Thymus (tissue), 14 donors: ENCODE measurements at places on chromosomes 11 and 22. TPM values are rescaled to one million over a fixed set of nuclear protein-coding genes. Genes with fewer than 3 reads are reported as not detected.

GRCh38 chr22:19709063-19709769 is 5.1 kb upstream of the SEPTIN5 start:
- DNase-seq = no peak

DNA sequence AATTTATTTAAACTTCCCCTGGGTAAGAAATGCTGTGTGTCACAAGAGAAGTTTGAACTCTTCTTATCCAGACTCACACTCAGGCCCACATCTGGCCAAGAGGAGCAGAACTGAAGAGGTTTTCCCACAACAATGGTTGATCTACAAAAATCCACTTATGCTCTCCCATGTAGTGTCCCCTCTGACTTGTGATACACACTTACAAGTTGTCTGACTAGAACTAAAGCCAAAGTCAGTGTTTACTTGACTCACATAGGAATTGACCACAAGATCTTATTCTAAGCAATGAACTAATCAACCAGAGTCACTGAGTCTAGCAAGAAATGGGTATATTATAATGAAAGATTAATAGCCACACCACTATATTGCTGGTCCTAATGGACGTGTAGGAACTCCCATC is 133.0 kb downstream of the ATG16L2 start:
- no peak for DNase-seq

GRCh38 chr11:108562746-108563581 is 30.6 kb downstream of the EXPH5 start:
- DNase-seq = no peak

- DNase-seq = no peak
Measured at GRCh38 chr11:204587-205109, 2.6 kb downstream of the BET1L start.

SPTBN2 gene
- total RNA-seq = 5.5 TPM

DNA sequence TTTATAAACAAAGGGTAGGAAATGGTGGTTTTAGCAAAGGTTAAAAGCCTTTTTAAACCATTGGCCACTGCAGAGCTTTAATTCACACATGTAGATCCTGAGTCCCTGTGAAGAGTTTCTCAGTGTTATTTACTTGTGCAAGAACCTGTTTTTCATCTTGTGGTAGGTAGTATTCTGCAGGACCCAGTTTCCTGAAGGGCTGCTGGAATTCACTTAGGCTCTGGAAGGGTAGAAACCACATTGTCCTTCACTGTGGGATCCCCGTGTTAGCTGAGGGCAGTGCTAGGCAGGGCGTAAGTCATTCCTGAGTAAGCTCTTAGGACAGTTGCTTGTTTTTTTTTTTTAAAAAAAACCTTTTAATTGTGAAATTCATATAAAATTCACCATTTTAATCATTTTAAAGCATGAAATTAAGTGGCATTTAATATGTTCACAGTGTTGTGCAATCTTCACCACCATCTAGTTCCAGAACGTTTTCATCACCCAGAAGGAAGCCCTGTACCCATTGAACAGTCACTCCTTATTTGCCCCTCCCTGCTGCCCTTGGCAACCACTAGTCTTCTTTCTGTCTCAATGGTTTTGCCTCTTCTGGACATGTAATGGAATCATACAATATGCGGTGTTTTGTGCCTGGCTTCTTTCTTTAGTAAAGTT is 77.7 kb downstream of the C22orf31 start:
- no peak for DNase-seq
